ENCODE measurements at places on chromosomes 13 and 19. TPM values are rescaled to one million over a fixed set of nuclear protein-coding genes. Genes with fewer than 3 reads are reported as not detected.
A peak's percentile ranks its signal among the peaks of the same experiment; 100 is the strongest.

- H3K27ac ChIP-seq, result peak overlapping the region; percentile 70
- H3K4me3 ChIP-seq, result no peak overlapping the region
- no peaks in the 10 kb centered on the region for H3K27me3 ChIP-seq
- peak; percentile 80 for DNase-seq
These were observed 29.7 kb downstream of the MLLT1 start for GRCh38 chr19:6250024-6250615.

DNA sequence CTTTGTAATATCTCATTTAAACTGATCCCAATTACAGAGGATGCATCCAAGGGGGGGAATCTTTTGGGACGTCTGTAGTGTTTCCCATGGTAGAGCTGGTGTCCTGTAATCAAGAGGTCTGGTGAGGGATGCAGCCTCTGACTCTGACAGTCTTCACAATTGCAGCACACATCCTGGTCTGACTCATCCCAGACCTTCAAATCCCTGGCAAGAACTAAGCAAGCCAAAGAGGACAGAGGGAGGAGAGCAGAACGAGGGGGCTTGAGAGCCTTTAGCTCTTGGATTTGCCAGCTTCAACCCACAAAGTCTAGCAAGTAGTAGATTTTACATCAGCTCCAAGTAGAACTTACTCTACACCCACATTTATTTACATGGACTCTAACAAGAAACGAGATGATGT, 17.3 kb upstream of the FCGBP start:
- H3K36me3 ChIP-seq, result no peaks in the 10 kb centered on the region
- no peak overlapping the region for H3K4me3 ChIP-seq
- DNase-seq, result peak; percentile 73
- no peaks in the 10 kb centered on the region for H3K27me3 ChIP-seq
- no peak overlapping the region for H3K27ac ChIP-seq

GRCh38 chr13:102128216-102128810, 273.5 kb downstream of the FGF14 start:
- no peaks in the 10 kb centered on the region for H3K27me3 ChIP-seq
- no peak overlapping the region for H3K4me3 ChIP-seq
- H3K36me3 ChIP-seq, result no peaks in the 10 kb centered on the region
- no peak overlapping the region for H3K27ac ChIP-seq

DNA sequence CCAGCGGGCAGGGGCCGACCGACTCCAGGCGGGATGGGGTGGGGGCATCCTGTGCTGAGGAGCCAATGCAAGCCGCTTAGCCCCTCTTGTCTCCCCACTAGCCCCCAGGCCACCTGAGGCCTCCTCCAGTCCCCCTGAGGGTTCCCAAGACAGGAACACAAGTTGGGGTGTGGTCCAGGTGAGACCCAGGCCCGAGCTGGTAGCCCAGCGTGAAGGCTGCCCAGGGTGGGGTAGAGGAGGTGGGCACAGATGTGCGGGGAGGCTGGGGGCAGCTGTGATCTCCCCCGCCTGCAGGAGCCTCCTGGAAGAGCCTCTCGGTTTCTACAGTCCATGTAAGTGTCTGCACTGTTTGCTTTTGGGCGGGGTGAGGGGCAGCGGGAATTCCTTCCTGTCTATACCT, 10.4 kb downstream of the TLE6 start:
- DNase-seq, result no peak
- peaks cover 14% of the 10 kb centered on the region for H3K4me1 ChIP-seq
- H3K27me3 ChIP-seq, result peaks cover 9% of the 10 kb centered on the region
- no peak overlapping the region for H3K4me3 ChIP-seq

- peaks cover 21% of the 10 kb centered on the region for H3K4me1 ChIP-seq
- H3K36me3 ChIP-seq, result no peaks in the 10 kb centered on the region
- peak; percentile 42 for DNase-seq
- H3K4me3 ChIP-seq, result peak overlapping the region; percentile 54
These were observed 5.4 kb upstream of the ARGLU1 start for GRCh38 chr13:106573284-106573846.

GRCh38 chr13:63189712-63190111, 1774.1 kb upstream of the PCDH20 start:
- no peaks in the 10 kb centered on the region for H3K27me3 ChIP-seq
- no peak for DNase-seq
- no peak overlapping the region for H3K27ac ChIP-seq
- H3K36me3 ChIP-seq, result no peaks in the 10 kb centered on the region
- H3K4me3 ChIP-seq, result no peak overlapping the region

GRCh38 chr19:52492201-52492993, 35.1 kb upstream of the ZNF808 start:
- no peaks in the 10 kb centered on the region for H3K27me3 ChIP-seq
- no peaks in the 10 kb centered on the region for H3K36me3 ChIP-seq
- no peak for DNase-seq
- H3K4me3 ChIP-seq, result peak overlapping the region; percentile 43

- no peaks in the 10 kb centered on the region for H3K36me3 ChIP-seq
- no peak overlapping the region for H3K27ac ChIP-seq
- no peaks in the 10 kb centered on the region for H3K4me1 ChIP-seq
- H3K4me3 ChIP-seq, result no peak overlapping the region
- no peaks in the 10 kb centered on the region for H3K27me3 ChIP-seq
These were observed 342 bp upstream of the SIGLEC10 start for GRCh38 chr19:51417810-51418157.

- no peaks in the 10 kb centered on the region for H3K27me3 ChIP-seq
- no peak overlapping the region for H3K4me3 ChIP-seq
- peaks cover 39% of the 10 kb centered on the region for H3K4me1 ChIP-seq
These were observed 6.2 kb downstream of the ILF3 start for GRCh38 chr19:10660346-10660745.

DNA sequence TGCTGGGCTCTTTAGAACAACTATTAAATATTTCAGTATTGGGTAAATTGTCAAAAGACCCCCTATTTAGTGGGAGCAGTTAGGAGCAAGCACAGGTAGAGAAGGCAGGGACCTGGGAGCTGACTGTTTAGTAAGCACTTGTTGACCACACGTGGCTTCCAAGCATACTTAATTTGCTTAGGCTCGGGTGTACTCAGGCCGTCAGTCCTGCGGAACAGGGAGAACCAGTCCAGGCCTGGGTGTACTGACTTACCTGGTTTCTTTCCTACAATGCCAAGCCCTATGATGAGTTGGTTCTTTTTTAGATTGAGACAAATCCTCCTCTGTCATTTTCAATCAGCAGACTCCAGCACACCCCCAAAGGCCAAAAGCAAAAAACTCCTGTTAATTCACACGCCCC, 90.0 kb downstream of the WDFY2 start:
- H3K4me1 ChIP-seq, result peaks cover 6% of the 10 kb centered on the region
- no peaks in the 10 kb centered on the region for H3K36me3 ChIP-seq
- no peaks in the 10 kb centered on the region for H3K27me3 ChIP-seq
- no peak for DNase-seq
- no peak overlapping the region for H3K4me3 ChIP-seq

DNA sequence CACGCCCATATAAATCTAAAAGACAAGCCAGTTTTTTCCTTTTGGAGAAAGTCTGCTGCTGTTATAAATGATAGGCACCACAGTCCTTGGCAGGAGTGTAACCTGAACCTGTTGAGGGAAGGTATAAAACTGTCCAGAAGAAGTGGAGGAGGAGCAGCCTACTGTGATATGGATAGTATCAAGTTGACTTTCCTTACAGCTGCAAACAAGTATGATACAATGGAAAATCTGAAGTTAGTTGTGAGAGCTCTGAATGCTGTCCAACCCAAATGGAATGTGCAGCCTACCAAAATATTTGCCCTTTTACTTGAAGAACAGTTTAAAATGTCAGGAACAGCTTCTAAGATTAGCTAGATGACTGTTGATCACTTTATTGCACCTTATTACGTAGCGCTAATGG, 399.6 kb downstream of the FGF14 start:
- no peaks in the 10 kb centered on the region for H3K27me3 ChIP-seq
- H3K4me1 ChIP-seq, result no peaks in the 10 kb centered on the region
- no peak overlapping the region for H3K4me3 ChIP-seq
- DNase-seq, result no peak

DNA sequence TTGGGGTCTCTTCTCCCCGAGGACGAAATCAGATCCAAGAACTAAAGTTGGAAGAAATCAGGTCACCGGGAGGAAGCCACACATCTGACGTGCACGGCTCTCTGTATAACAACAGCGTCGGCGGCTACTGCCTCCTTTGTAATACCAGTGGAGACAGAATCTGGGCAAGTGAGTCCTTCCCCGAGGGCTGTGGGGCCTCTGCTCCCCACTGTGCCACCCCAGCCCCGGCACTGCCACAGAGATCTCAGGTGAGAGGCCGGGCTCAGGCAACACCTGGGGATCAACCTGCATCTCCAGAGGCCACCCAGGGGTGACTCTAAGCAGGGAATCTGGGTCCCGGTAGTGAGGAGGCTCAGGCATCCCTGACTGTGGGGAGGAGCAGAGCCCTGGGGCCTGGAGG, 33.7 kb upstream of the C13orf46 start:
- H3K27me3 ChIP-seq, result no peaks in the 10 kb centered on the region
- no peak for DNase-seq
- no peak overlapping the region for H3K27ac ChIP-seq
- H3K4me3 ChIP-seq, result no peak overlapping the region
- no peaks in the 10 kb centered on the region for H3K4me1 ChIP-seq
- peaks cover 47% of the 10 kb centered on the region for H3K36me3 ChIP-seq

GRCh38 chr19:38194061-38194701, 29.8 kb downstream of the DPF1 start:
- no peak overlapping the region for H3K27ac ChIP-seq
- no peaks in the 10 kb centered on the region for H3K27me3 ChIP-seq
- peak; percentile 80 for DNase-seq
- H3K4me1 ChIP-seq, result no peaks in the 10 kb centered on the region
- peaks cover 12% of the 10 kb centered on the region for H3K36me3 ChIP-seq

- H3K36me3 ChIP-seq, result peaks cover 6% of the 10 kb centered on the region
- H3K4me1 ChIP-seq, result peaks cover 4% of the 10 kb centered on the region
- H3K27me3 ChIP-seq, result no peaks in the 10 kb centered on the region
- DNase-seq, result no peak
These were observed 101.3 kb downstream of the VWA8 start for GRCh38 chr13:41859565-41859964.

DNA sequence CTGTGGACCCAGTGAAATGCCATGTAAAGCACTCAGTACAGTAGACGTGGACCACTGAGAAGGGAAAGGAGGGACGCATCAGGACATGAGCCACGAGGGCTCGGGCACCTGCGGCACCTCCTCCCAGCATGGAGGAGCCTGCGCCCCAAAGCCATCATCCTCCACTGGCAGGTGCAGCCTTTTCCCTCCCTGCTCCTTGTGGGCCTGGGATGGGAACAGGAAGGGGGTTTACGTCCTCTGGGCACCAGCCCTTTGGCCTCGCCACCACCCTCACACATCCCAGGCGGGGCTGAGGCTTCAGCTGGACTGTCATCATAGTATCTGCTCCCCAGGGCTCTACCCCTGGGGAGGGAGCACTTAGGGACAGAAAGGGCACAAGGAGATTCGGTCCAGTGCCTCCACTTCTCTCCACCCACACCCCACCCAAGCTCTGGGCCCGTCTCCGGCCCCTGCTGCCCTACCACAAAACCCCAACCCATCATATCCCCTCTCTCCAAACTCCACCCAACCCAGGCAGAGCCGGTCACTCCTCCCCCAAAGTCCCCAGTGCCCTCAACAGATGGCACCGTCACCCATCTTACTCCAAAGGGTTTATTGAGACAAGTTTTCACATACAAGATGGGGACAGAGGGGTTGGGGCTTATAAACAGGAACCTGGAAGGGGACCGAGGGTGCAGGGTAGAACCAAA, 2.2 kb upstream of the PRKD2 start:
- peaks cover 12% of the 10 kb centered on the region for H3K4me1 ChIP-seq
- H3K27me3 ChIP-seq, result no peaks in the 10 kb centered on the region
- DNase-seq, result peak; percentile 72
- H3K4me3 ChIP-seq, result no peak overlapping the region

- peaks cover 26% of the 10 kb centered on the region for H3K4me1 ChIP-seq
- peak overlapping the region; percentile 37 for H3K27ac ChIP-seq
- peak; percentile 88 for DNase-seq
- peaks cover 7% of the 10 kb centered on the region for H3K36me3 ChIP-seq
- H3K4me3 ChIP-seq, result peak overlapping the region; percentile 42
- no peaks in the 10 kb centered on the region for H3K27me3 ChIP-seq
These were observed 8.2 kb downstream of the KLHL26 start for GRCh38 chr19:18645035-18645511.

DNA sequence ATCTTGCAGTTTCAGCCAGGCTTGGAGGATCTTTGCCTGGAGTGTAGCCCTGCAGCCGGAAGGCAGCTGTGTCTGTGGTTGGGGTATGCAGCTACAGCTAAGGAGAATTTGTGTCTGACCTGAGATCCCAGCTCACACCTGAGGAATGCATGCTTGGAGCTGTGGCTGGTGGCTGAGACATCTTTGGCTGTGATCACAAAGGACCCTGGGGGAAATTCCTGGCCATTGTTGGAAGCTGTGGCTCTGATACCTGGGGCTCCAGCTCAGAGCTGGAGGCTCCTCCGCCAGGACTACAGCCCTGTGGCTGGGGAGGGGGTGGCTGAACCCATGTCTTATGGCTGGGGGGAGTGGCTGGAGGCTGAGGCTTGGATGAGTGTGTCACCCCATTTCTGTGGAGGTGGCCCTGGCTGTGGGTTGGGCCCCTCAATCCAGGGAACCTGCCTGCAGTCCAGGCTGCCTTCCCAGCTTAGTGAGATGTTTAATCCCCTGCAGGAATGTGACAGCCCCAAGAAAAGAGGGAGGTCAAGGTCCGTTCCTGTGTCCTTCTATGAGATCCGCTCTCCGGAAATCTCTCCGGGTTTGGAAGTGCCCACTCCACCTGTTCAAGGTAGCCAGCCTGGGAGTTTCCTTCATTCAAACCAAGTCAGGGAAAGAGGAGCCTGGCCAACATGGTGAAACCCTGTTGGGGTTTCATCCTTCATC, 27.6 kb downstream of the ARHGEF18 start:
- DNase-seq, result no peak
- H3K4me1 ChIP-seq, result no peaks in the 10 kb centered on the region
- no peaks in the 10 kb centered on the region for H3K27me3 ChIP-seq

OR7C1 gene
- total RNA-seq, result not detected

ZSCAN4 gene
- 0.36 TPM for total RNA-seq

IRS2 gene
- total RNA-seq, result 7.1 TPM

All from osteoblast (primary cell).